Caco-2 (cell line): ENCODE measurements at places on chromosomes 11 and 22. TPM values are rescaled to one million over a fixed set of nuclear protein-coding genes. Genes with fewer than 3 reads are reported as not detected.

Gene MIAT
- 0.30 and 0.41 TPM in 2 replicates for total RNA-seq

Gene ZBTB16
- 10.6 and 12.7 TPM in 2 replicates for total RNA-seq

- DNase-seq: peak; percentile 94
Measured at GRCh38 chr11:116808262-116809175, 14.6 kb downstream of the APOA4 start.

Gene DDI1
- not detected in 2 replicates for total RNA-seq

GRCh38 chr11:10275714-10276113 lies 18.3 kb downstream of the SBF2 start:
- no peak for DNase-seq

DNA sequence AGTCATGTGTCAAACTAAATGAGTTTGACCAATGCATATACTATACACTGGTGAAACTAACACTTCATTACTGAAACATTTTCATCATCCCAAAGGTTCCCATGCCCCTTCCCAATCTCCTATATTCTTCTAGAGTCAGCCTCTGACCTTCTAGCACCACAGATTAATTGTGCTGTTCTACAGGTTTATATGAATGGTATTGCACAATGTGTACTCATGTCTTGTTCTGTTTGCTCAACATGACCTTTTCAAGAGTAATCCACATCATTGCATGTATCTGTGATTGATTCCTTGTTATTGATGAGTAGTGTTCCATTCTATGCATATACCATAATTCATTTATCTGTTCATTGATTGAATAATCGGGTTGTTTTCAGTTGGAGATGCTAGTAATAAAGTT lies 7.5 kb upstream of the OR8G1 start:
- DNase-seq: no peak

GRCh38 chr11:28466506-28466905 lies 358.3 kb downstream of the METTL15 start:
- no peak for DNase-seq

DNA sequence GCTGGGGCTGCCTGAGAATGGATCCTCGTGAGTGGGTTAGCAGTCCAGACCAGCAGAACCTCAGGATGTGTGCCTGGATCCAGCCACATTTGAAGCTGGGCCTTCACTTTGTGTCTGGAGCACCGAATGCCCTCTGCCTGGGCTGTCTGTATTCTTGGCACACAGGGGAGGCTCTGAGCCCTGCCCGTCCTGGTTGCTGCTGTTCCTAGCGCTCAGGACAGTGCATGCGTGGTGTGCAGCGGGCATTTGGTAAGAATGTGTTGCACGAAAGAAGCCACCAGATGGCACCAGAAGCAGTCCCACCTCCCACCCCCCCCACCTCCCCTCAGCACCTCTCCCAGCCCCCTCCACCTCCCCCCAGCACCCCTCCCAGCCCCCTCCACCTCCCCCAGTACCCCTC lies 4.1 kb upstream of the MAPK11 start:
- no peak for DNase-seq

Gene MYBPC3
- not detected in 2 replicates for total RNA-seq

Gene CARD18
- total RNA-seq: not detected in 2 replicates
